ENCODE measurements at places on chromosomes 11 and 22.
A peak's percentile ranks its signal among the peaks of the same experiment; 100 is the strongest.

DNA sequence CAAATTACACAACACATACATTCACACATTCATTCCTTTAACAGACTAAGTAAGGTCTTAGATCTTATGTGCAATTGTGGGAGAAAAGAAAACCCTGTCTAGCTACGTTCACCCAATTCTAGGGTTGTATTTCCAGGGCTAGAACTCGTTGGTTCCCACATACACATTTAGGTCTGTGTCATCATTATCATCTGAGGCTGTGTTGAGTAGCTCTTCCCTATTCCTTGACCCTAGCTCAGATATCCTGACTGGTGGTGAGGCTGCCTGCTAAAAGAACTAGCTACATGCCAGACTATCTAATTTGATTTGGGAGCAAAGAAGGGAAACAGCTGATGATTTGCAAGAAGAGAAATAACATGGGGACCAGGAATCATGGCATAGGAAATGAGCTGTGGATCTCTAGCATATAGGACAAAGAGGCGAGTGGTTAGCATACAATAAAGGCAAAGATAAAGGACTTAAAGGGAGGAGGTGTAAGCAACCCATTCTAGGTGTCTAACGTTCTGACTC lies 27.5 kb upstream of the OR10G7 start:
- DNase-seq: no peak

DNA sequence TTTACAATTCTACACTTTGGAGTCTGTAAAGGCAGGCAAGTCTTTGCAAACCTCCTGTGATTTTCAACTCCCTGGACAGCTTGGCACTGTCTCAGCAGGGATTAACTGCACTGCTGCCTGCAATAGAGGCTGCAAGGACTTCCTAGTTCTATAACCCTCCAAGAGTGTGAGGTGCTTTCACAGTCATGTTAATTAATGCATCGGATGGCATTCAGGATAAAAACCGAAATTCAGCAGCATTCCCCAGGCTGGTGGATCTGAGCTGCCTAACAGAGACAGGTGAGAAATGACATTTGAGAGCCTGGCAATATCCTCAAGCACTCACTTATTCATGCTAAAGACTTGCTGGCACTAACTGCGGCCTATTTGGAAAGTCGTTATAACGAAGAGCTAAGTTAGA lies 85.0 kb downstream of the LARGE1 start:
- no peak for DNase-seq

GRCh38 chr22:24059121-24059520 lies 48.0 kb downstream of the CABIN1 start:
- DNase-seq: no peak

DNA sequence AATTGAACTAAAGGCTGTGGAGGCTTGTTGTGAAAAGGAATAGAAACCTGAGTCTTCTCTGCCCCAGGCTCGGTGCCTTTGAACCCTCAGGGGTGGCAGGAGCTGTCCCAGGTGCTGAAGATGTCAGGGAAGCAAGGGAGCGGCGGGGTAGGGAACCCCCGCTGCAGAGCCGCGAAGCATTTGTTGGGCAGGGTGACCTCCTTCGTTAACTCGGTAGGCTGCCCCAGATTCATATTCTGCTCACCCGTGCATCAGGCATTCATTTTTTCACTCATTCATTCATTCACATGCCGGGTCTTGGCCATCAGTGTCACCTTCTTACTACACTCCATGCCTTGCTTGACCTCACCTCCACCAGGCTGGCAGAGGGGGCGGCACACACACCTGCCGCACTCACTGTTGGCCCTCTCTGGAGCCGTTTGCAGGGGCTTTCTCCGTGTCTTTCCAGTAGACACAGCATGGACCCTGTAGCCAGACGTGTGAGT lies 618.9 kb downstream of the BRD1 start:
- no peak for DNase-seq

GRCh38 chr11:17397311-17398002 lies 9.0 kb upstream of the KCNJ11 start:
- DNase-seq: no peak

DNA sequence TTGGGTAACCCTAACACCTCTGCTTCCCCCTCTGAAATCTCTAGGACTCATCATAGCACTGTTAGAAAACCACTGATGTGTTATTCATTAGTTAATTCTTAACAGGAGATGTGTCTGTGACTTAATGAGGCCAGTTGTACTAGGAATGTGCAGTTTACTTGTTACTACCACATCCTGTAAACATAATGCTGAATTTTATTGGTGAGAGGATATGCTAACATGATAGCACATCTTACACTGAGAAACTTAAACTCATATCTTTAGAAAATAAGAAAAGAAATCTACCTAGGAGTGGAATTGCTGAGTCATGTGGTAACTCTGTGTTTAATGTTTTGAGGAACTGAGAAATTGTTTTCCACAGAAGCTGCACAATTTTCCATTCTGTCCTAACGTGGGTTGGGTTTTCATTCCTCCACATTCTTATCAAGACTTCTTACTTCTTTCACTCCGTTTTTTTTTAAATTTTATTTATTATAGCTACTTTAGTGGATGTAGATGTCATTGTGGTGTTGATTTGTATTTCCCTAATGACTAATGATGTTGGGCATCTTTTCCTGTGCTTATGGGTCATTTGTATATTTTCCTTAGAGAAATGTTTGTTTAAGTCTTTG lies 33.7 kb downstream of the RNF121 start:
- DNase-seq: no peak

DNA sequence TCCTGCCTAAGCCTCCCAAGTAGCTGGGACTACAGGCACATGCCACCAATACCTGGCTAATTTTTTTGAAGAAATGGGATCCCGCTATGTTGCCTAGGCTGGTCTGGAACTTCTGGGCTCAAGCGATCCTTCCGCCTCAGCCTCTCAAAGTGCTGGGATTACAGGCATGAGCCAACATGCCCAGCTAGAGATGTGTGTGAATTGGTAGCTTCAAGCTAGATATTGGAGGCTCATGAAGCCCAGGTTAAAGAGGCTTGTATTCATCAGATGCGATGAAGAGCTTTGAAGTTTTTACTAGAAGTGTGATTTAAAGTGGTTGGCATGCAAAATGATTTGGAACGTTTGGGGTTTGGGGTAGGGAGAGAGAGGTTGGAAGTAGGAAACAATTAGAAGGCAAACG lies 19.6 kb downstream of the NF2 start:
- no peak for DNase-seq

- no peak for DNase-seq
These were observed 48.9 kb upstream of the ARHGAP20 start for GRCh38 chr11:110761131-110761530.

DNA sequence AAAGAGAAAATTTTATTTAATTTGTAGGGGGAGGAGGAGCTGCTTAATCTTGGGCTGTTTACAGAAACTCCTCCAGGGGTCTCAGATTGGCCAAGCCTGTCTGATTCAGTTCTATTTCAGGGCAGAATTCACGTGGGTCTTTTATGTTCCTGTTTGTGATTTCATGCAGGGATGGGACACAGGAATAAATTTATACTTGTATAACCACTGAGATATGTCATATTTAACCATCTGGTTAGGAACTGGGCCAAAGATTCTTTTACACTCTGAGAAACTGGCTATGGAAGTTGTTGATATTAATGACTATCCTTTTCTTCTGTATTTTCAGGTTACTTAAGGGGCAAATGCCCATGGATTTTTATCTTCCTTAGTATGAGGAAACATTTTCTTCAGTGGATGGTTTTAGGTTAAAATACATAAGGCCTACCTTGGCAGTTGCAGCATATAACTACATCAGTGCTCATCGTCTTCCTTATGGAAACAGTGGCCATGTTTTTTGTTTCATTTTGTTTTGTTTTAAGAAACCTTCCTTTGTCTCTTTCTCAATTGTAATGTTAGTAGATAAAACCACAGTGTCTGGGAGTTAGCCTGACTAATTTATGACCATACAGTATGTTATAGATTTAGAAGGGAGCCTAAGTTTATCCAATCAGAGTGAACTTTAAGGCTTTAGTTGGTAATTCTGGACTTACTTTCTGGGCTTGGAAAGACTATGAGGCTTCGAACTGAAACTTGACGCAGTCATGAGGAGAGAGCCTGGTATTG lies 132.4 kb upstream of the ANO3 start:
- no peak for DNase-seq

DNA sequence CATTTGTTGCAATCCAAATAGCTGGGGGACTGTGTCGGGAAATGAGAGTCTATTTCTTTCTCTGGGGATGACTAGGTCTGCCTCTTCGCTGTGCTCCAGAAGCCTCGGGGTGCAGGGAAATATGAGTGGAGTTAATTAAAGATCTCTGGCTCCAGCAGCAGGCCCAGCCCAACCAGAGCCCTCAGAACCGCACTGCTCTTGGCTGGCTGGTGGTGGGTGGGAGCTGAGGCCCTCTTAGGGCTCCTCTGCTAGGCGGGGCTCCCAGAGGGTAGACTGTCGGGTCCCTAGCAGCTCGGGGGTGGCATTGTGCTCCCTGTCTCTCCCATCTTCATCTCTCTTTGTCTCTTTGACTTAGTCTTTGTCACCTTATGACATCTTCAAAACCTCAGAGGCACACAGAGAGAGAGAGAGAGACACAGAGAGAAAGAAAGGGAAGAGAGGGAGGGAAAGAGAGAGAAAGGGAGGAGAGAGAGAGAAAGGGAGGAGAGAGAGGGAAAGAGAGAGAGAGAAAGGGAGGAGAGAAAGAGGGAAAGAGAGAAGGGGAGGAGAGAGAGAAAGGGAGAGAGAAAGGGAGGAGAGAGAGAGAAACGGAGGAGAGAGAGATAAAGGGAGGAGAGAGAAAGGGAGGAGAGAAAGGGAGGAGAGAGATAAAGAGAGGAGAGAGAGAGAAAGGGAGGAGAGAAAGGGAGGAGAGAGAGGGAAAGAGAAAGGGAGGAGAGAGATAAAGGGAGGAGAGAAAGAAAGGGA lies 20.2 kb downstream of the MPPED1 start:
- no peak for DNase-seq

GRCh38 chr22:25728071-25728470 lies 13.9 kb upstream of the MYO18B start:
- no peak for DNase-seq

GRCh38 chr11:35139722-35140282 lies 831 bp downstream of the CD44 start:
- DNase-seq: peak; percentile 48

- no peak for DNase-seq
These were observed 33.7 kb downstream of the PISD start for GRCh38 chr22:31628362-31628761.

GRCh38 chr22:30824711-30825110 lies 130.0 kb downstream of the OSBP2 start:
- DNase-seq: no peak

GRCh38 chr11:96160732-96161306 lies 182.2 kb downstream of the MAML2 start:
- DNase-seq: no peak

GRCh38 chr22:49685116-49685515 lies 142.6 kb downstream of the BRD1 start:
- no peak for DNase-seq

- DNase-seq: no peak
These were observed 8.1 kb upstream of the CASTOR1 start for GRCh38 chr22:30297276-30297990.

DNA sequence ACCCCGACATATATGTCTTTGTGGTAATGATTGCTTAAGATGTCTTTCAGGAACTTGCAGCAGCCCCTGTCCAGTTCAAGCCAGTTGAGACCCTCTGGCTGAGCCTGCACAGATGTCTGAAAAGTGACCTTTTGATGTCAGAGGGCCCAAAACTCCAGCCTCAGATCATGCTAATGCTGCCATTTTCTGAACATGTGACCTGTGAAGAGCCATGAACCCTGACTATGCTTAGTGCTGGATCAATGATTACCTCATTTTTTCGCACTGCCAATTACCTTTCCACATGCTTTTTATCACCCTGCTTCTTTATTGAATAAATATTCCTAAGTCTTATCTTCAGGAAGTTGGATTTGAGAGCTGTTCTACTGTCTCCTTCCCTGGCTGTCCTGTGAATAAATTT lies 6.9 kb upstream of the CYP2R1 start:
- DNase-seq: no peak

DNA sequence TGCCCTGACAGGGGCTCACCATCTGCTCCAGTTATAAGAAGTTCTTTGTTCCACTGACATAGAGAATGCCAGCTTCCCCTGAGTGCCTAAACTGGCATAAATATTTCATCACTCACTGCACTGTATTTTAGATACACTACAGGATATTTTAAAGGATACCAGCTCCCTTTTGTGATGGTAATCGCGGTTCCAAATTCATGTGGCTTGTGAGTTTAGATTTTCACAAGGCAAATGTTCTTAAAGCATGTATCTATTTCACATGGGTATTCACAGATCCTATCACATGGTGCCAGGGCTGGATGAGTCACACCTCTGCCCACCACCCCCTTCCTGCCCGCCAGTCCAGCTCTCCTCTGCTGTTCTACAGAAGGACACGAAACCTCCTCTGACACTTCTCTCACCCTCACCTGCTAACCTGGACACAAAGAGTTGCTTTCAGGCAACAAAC lies 105.5 kb downstream of the KCNC1 start:
- DNase-seq: no peak

DNA sequence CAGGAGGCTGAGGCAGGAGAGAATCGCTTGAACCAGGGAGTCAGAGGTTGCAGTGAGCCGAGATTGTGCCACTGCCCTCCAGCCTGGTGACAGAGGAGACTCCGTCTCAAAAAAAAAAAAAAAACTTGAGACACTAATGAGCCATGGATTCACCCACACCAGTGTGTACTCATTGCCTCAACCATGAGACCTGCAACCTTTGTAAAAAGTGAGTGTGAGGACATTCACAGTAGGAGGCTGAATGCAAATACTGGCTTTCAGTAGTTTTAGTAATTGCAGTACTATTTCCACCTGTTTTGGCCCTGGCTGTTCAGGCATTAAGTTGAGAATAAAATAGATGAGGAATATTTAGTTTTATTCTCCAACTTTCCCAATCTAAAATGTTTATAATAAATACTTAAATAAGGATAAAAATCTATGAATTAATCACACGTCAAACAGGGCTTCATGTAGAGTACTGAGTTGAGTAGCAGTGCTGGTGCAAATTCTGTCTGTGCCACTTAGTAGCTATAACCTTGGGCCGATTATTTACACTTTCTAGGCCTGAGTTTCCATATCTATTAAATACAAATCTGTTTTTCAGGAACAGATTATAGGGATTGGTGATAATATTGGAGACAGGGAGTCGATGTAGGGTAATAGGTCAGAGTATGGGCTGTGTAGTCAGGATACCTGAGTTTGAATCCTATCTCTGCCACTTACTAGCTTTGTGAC lies 72.8 kb downstream of the PPP2R1B start:
- no peak for DNase-seq

- no peak for DNase-seq
These were observed 14.9 kb downstream of the SMCO4 start for GRCh38 chr11:93528252-93528651.

- DNase-seq: peak; percentile 39
These were observed 18.7 kb upstream of the NAT10 start for GRCh38 chr11:34086554-34087283.

DNA sequence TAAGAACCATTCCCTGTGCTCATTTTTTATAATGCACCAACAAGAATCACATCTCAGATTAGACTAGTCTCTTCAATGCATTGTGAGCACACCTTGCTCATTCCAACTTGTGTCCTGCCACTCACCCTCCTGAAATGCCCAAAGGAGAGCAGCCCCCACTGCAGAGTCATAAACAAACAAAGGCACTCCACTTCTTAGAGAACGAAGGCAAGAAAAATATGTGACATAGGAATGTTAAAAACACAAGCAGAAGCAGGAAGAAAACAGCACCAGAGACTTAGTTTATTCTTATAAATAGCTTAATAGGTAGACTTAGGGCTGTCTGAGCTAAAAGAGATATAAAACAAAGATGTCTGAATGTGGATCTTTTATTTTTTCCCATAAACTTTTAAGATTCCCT lies 57.2 kb downstream of the GUCY1A2 start:
- no peak for DNase-seq

Data from CD4-positive, alpha-beta T cell treated with Interleukin-2 at 100 ng/mL for 4 hours (primary cell).